ENCODE measurements at places on chromosomes 6 and 20.
A peak's percentile ranks its signal among the peaks of the same experiment; 100 is the strongest.

GRCh38 chr20:3686867-3687321 lies 5.1 kb upstream of the ADAM33 start:
- DNase-seq: no peak

DNA sequence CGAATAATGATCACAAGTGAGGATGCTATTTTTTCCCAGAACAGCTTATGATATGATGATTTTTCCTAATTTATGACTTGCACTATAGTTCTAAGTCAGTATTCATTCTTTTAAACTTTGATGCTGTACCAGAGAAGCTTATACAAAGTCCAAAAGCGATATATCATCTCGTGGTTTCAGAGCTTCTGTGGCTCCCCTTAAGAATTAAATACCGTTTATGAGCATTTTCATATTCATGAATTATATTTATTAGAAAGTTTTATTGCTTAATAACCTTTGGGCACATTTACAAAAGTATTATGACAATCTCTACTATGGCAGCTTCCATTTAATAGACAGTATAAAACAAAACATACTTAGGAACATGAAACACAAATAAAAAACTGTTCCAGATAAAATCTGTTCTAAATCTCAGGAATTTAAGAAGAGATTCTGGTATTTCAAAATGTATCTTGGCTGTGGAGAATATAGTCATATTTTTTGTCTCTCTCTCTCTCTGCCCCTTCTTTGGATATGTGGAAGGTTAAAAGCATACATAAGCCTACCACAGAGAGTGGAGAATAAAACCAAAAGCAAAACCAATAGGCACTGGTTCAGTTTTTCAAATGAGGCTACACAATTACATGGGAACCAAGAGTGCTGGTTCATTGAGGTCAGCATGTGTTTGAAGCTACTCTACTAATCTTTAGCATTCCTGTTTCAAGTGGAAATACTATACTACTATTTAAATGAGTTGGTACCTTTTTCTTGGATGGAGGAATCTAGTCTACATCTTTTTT lies 884.5 kb upstream of the GJE1 start:
- no peak for DNase-seq

GRCh38 chr6:75204959-75205775 lies 686 bp downstream of the COL12A1 start:
- peak; percentile 53 for DNase-seq

DNA sequence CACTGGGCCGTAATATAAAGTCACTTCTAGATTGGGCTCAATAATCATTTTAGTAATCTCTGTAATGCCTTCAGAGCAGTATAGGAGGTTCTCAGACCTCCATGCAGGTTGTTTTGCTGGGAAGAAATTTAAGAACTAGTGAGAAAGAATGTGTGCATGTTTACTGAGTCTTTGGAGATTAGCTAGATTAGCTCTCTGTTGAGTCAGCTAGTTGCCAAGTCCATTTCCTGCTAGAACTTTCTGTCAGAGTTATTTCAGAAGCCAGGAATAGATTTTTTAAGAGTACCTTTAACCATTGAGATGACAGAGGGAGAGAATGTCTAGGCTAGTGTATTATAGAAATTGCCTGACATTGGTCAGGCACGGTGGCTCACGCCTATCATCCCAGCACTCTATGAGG lies 33.3 kb downstream of the ORC3 start:
- no peak for DNase-seq

DNA sequence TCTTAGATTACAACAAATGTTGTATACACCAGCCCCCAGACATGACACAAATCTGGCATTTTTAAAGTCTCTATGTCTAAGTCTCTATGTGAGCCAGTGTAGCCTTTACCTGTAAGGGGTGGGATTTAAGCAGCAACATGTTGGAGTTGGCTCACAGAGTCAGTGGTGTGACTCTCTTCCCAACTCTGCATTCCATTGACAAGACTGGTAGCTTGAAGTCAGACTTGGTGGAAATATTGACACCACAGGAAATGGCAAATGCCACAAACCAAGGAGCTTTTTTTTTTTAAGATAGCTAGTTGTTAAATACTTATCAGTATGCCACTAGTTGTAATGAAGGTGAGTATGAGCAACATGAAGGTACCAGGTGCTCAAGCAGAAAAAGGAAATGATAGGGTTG lies 103.1 kb upstream of the SMLR1 start:
- DNase-seq: no peak

GRCh38 chr20:40082436-40082835 lies 606.6 kb downstream of the MAFB start:
- DNase-seq: no peak

GRCh38 chr20:32911355-32911754 lies 52.6 kb downstream of the EFCAB8 start:
- DNase-seq: no peak

GRCh38 chr6:56706981-56707726 lies 64.5 kb upstream of the DST start:
- no peak for DNase-seq

DNA sequence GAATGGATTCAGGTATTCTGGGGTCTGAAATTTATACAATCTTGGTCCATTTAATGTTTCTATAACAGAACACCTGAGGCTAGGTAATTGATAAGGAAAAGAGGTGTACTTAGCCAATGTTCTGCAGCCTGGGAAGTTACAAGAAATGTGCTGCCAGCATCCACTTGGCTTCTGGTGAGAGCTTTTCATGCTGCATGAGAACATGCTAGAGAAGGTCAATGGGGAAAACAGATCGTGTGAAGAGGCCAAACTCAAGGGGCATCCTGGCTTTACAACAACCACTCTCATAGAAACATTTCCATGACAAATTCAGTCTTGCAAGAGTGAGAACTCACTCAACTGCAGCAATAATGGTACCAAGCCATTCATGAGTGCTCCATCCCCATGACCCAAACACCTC lies 16.8 kb downstream of the IL22RA2 start:
- no peak for DNase-seq

GRCh38 chr20:431012-431904 lies 23.2 kb downstream of the RBCK1 start:
- peak; percentile 91 for DNase-seq

DNA sequence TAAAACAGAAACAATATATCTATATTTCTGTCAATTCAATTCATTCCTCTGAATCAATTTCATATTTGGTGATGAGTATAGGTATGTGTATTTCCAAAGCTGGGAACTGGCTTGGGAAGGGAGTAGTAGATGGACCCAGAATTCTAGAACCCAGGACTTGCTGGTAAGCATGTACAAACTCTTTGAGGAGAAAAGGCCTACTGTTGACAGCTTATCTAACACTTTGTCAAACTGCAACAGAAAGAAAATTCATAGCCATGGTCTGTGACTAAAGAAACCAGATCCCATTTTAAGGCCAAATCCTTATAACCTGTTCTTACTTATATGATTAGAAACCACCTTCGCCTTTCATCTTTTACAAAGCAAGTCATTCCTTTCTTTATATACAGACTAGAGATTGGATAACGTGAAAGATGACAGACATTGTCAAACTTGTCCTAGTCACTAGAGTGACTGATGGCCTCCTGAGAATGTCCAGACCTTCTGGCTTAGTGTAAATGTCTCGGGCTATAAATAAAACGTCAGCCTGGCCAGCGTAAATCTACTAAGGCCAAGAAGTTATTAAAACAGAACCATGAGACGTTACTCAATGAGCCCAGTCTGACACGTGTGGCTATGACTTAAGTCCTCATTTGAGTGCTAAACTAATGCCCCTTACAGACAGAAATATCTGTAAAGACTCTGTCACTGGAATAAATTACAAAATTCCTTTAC lies 152.3 kb downstream of the ALDH8A1 start:
- DNase-seq: no peak

GRCh38 chr6:144298194-144298593 lies 13.1 kb downstream of the UTRN start:
- DNase-seq: no peak

- DNase-seq: no peak
These were observed 20.4 kb downstream of the RAB23 start for GRCh38 chr6:57201718-57202117.

DNA sequence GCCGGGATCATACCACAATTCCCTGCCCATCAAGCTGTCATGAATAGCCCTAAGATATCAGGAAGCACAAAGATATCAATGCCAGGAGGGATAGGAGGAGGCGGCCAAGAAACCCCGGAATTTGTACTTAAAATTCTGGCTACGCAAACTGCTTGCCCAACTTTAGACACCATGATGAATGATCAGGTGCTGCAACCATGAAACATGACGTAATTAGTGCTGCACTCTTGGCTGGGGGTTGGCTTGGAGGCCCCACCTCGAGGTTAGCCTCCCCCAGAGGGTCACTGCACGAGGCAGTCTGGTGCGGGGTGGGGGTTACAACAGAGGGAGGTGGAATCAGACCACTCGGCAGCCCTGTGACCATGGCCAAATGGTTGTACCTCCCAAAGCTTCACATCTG lies 8.9 kb downstream of the SIRPA start:
- no peak for DNase-seq

GRCh38 chr20:25042531-25043498 lies 15.1 kb downstream of the ACSS1 start:
- no peak for DNase-seq

- DNase-seq: no peak
These were observed 108.6 kb upstream of the DUSP22 start for GRCh38 chr6:183668-184067.

GRCh38 chr6:129510950-129511349 lies 199.0 kb downstream of the ARHGAP18 start:
- DNase-seq: no peak

GRCh38 chr6:101543796-101544195 lies 150.3 kb downstream of the GRIK2 start:
- no peak for DNase-seq

DNA sequence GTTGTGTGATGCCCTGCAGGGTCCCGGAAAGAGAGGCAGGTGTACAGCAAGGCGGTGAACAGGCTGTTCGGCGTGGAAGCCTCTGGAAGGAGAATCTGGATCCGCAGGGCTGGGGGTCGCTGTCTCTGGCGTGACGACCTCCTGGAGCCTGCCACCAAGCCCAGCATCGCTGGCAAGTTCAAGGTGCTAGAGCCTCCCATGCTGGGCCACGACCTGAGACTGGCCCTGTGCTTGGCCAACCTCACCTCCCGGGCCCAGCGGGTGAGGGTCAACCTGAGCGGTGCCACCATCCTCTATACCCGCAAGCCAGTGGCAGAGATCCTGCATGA lies 36.5 kb downstream of the TGM6 start:
- DNase-seq: no peak

- DNase-seq: no peak
These were observed 130.3 kb downstream of the FIG4 start for GRCh38 chr6:109821428-109821827.

- DNase-seq: no peak
These were observed 82.2 kb upstream of the GMDS start for GRCh38 chr6:2327591-2327990.

DNA sequence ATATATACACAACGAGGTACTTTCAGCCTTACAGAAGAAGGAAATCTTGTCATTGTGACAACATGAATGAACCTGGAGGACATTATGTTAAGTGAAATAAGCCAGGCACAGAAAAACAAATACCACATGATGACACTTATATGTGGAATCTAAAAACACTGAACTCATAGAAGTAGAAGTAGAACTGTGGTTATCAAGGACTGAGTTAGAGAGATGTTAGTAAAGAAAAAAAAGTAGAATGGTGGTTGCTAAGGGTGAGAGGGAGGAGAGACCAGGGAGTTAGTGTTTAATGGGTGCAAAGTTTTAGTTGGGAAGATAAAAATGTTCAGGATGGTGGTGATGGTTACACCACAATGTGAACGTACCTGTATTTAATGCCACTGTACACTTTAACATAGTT lies 4.8 kb upstream of the STX11 start:
- DNase-seq: no peak

DNA sequence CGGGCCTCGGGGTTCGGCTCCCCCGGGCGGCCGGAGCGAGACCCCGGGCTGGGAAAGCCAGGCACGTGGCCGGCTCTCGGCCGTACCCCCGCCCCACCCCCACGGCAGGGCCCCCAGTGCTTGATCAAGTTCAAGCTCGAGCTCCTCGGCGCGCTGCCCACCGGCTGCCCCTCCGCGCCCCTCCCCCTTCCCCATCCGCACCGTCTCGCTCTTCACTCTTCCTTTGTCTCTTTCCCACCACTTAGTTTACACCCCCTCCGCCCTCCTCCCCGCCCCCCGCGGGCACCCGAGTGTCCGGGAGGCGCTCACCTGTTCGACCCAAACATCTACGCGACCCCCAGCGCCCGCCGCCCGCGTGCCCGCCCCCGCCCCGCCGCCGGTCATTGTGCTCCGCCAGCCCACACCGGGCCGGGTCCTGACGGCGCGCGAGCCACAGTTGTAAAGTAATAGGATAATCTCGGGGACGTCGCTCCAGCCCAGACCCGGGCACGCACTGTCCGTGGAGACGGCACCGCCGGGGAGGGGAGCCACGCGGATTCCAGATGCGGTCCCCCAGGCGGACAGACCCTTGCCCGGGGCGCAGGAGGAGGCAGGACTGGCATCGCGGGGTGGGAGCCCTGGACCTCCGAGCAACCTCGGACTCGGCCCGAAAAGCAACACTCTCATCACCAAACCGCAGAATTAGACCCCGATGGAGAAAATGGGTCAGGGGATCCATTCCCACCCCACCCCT lies 100.7 kb downstream of the NOL4L start:
- no peak for DNase-seq

GRCh38 chr20:48128436-48128835 lies 343.2 kb upstream of the SULF2 start:
- DNase-seq: no peak

DNA sequence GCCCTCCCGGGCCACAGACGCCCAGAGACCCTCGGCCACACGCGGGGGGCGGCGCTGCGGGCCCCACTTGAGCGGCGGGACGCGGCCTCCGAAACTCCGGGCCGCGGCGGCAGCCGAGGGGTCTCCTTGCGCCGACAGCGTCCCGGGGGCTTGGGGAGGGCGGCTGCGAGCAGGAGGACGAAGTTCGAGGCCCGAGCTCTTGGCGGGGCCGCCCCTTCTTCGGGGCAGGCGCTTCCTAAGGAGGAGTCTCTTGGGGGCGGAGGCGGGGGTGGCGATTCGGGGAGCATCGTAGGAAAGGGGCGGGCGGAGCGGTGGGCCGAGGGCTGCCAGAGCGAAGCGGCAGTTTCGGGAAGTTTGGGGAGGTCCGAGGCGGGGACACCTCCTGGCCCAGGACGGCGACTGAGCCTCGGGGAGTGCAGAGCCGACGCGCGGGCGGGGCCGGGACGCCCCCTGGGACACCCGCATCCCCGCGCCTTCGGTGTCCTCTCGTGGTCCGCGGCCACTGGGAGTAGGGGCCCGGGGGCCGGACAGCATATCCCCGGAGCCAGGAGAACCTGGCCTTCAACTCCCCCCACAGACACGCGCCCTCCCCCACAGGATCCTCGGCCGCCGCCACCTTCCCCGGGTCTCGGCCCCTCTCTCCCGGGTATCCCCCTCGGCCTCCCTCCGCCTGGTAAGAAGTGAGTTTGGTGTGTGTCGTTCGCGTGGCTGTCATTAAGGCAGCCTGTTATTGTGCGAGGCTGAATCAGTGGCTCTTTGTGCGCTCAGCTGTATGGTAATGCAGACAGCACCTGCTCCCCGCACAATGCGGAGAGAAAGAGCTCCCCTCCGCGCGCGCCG lies 613 bp upstream of the DLL1 start:
- no peak for DNase-seq

- no peak for DNase-seq
These were observed at the start of gene ECT2L for GRCh38 chr6:138795809-138796603. ECT2L (plus strand) TSS chr6:138796087; CDS start chr6:138813275, 17,188 bp downstream.
